ENCODE measurements at places on chromosomes 7 and 10. TPM values are rescaled to one million over a fixed set of nuclear protein-coding genes. Genes with fewer than 3 reads are reported as not detected.
A peak's percentile ranks its signal among the peaks of the same experiment; 100 is the strongest.

The OR2A42 gene
- total RNA-seq = not detected

The WNT8B gene
- not detected for total RNA-seq

DNA sequence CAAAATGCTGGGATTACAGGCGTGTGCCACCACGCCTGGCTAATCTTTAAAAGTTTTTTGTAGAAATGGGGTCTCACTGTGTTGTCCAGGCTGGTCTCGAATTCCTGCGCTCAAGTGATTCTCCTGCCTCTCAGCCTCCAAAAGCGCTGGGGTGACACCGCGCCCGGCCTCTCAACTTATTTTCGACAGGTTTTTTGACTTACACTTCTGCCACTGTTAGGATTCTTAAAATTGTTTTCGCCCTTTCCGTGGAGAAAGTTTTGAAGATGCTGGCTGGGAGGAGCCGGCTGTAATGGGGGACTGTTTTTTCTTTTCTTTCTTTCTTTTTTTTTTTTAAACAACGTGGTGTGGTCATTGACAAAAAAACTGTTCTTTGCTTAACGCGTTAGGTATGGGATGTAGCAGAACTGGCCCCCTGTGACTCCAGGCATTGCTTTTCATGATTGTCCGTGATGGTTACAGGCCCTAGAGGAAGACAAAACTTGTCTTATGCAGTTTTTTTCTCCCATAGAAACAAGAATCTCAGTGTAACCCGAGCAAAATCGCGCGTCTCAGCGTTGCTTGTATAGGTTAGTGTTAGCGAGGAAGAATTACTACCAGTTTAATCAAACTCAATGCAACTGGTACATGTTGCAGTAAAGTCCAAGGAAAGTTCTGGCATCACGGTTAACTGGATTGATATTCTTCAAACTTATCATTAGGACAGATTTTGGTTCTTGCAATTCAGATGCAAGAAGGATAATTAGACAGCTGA lies 72.2 kb downstream of the DAGLB start:
- H3K27ac ChIP-seq = peak overlapping the region; percentile 94

DNA sequence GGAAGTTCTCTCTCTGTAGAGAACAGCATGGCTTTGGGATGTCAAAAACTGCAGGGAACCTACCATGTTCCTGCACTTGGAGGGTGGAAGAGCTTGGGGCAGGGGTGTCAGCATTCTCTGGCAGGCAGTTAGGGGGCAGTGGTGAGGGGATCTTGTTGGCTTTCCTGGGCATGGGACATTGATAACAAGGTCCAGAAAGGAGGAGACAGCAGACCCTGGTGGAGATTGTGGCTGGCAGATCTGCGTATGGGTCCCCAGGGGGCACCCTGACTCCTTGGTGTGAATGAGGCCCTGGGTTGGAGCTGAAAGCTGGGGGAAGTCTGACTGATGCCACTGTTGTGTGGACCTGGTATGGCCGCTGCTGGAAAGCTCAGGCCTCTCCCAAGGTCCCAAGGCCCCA lies 22.9 kb upstream of the CAMK2B start:
- H3K27me3 ChIP-seq = 0 out of 2 replicates have a peak, but pooled peaks cover 7% of the 10 kb centered on the region
- no peaks in the 10 kb centered on the region for H3K4me1 ChIP-seq
- no peak overlapping the region for H3K27ac ChIP-seq

DNA sequence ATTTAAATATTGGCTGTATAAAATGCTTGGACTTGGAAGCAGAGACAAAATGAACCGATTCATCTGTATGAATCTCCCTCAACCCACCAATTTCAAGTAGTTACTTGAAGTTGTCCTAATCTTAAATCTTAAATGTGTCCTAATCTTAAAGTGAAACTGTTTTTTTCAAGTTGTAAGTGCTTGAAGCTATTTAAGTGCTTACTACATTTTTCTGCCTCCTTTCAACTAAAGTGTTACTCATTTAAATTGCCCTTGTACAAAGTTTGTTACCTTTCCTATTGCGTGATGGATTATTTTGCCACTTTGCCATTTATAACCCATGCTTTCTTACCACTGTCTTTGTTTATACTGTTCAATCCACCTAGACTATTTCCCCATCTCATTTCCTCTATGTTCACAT lies 2.8 kb downstream of the BCAP29 start:
- DNase-seq = no peak
- no peak overlapping the region for H3K4me3 ChIP-seq
- no peak overlapping the region for H3K27ac ChIP-seq
